ENCODE measurements at places on chromosomes 5 and 9.

DNA sequence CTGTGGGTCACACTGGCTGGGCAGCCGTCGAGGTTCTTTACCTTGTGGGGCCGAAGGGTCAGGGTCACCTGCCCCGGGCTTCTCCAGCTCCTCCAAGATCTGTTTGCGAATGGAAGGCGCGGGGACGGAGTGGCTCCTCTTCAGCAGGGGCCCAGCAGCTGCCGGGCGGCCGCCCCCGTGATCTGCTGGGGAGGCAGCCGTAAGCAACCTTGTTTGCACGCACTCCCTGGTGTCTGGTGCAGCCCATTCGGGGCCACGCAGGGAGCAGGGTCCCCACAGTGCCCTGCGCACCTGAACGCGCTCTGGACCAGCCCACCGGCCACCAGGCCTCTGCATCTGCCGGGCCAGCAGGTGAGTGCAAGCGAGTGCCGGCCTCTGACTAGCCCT is 34.9 kb downstream of the PNPLA7 start:
- no peak for DNase-seq

- no peak for DNase-seq
These were observed 106.6 kb upstream of the PJA2 start for GRCh38 chr5:109516390-109516789.

- DNase-seq = no peak
These were observed 161.0 kb upstream of the SLC12A2 start for GRCh38 chr5:127922603-127923002.

DNA sequence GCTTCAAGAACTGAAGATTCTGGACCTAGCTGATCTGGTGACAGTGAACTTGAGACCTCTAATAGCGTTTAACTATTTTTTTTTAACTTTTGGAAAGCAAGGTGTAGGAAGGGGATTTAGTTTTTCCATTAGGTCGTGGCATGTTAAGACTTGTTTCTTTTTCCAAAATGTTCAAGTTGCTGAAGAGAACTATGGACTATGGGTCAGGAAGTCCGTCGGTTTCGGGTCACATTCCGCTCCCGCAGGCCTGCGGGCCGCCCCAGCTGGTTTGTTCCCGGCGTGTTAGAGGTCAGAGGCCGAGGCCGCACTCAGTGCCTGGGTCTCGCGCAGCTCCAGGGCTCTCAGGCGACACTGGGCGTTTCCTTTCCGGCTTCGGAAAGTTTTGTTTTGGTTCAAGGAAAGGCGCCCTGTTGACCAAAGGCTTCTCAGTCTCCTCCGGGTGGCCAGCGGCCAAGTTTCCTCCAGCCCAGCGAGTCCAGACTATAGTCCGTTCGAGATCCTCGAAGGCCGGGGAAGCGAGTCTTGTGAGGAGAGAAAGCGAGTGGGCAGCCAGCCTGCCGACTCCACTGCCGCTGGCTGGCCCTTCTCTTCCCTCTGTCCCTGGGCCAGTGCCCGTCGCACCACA is 586 bp upstream of the FCHO2 start:
- DNase-seq = no peak

DNA sequence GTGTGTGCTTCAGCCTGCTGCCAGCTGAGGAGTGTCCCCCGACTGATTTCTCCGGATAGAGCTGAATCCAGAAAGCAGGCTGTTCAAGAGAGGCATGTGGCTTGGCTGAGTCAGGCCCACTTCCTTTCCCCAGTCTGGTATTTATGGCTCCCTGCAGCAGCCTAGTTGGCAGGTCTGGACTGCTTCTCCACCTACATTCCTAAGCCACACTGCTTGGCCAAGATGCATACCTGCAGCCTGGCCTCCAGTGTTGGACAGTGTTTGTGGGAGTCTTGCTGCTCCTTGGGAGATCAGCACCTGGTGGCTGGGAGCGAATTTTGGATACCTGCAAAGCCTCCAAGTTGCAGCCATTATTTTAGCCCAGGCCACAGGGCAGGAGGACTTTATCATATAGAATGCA is 670.8 kb downstream of the ACTL7B start:
- no peak for DNase-seq

DNA sequence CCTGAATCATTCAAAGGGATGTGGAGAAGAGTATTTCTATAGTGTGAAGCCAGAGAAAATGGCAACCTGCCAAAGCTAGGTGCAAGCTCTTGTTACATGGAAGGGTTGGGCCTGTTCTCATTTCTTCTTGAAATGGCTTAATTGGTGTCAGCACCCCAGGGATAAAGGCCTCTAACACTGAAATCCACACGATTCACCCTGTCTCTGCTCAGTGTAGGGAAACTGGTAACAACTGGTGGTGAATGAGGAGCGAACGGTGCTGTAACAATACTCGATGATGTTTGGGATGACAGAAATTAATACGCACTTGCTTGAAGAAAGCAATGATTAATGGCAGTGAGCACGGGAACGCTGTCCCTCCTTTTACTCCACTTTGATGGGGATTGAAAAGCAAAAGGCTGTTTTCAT is 16.2 kb downstream of the PBX3 start:
- DNase-seq = no peak

GRCh38 chr5:60672693-60673264 is 27.2 kb downstream of the DEPDC1B start:
- no peak for DNase-seq

GRCh38 chr5:99030906-99031440 is 102.2 kb upstream of the CHD1 start:
- DNase-seq = no peak

DNA sequence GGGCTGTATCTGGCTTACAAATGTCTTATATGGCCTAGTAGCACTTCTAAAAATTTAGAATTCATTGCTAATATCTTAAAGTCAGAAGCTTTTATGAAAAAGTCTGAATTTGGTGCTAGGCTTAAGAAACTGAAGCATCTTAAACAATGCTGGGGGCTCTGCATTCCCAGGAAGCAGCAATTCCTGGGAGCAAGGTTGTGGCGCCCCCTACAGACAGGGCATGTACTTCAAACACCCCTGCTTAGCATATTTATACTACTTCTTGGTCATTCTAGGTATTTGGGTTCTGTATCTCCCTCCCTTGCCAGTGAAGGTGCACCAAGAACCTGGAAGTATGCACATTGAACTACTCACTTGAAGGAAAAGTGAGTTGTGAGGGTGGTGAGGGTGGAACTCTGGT is 64.6 kb upstream of the GRIA1 start:
- DNase-seq = no peak

All from activated CD4-positive, CD25-positive, alpha-beta regulatory T cell (primary cell).